Stimulated activated memory B cell treated with anti-CD40 and anti-IgM and Interleukin-4, amounts not matched to agents 10 μg/mL and 1 μg/mL and 100 μg/mL, for 72 hours (primary cell): ENCODE measurements at places on chromosomes 7 and 10.
A peak's percentile ranks its signal among the peaks of the same experiment; 100 is the strongest.

GRCh38 chr10:78115135-78115853 is 81.6 kb downstream of the RPS24 start:
- H3K4me1 ChIP-seq = no peaks in the 10 kb centered on the region
- ATAC-seq = no peak
- H3K4me3 ChIP-seq = no peak overlapping the region
- peaks cover 33% of the 10 kb centered on the region for H3K27me3 ChIP-seq

DNA sequence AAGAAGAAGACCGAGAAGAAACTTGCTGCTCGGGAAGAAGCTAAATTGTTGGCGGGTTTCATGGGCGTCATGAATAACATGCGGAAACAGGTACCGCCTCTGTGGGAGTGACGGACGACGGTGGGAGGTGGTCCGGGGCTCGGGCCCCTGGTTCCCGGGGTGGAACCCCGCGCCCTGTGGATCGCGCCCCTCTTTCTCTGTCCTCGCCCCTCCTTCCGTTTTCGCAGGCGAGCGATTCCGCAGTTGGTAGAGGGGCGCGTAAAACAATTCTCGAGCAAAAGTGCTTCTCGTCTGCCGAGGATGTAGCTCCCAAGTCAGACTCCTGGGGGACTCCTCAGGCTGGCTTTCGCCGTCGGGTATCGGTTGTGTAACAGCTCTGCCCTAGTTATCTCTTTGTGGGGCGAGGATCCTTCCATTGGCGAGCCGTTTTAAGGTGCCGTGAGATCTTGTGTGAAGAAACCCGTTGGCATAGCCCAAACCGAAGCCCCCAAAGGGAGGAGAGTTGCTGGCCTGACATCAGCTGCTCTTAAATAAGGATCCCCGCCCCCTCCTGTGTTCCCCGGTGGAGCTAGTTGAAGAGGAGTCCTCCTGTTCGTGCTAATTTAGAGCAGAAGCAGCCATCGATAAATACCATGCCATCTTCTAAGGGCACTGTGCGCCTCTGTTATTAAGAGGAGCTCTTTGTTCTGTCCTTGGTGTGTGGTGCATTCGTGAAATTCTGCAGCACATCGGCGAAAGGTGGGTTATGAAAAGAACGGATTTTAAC is 655 bp downstream of the KLHL7 start:
- H3K4me1 ChIP-seq = peaks cover 46% of the 10 kb centered on the region
- peak; percentile 68 for ATAC-seq
- H3K36me3 ChIP-seq = peaks cover 24% of the 10 kb centered on the region
- H3K27me3 ChIP-seq = no peaks in the 10 kb centered on the region

DNA sequence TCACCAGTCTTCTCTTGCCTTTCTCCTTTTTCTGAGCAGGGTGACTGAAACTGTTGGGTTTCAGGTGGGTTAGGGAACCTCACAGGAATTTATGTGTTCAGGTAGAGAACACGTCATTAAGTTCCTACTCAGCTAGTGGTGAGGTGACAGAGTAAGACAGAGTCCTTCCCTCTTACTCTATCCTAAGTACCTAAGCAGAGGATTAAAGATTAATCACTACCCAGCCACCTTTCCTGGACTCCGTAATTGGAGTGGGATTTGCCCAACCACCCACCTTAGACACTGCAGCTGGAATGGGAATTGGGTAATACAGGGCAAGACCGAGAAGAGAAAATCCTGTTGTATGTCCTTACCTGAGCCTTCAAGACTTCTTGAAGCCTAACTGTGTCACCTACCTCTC is 158.1 kb downstream of the LRRC4 start:
- no peak for ATAC-seq
- H3K4me3 ChIP-seq = no peak overlapping the region
- H3K4me1 ChIP-seq = peaks cover 5% of the 10 kb centered on the region
- H3K27me3 ChIP-seq = no peaks in the 10 kb centered on the region

DNA sequence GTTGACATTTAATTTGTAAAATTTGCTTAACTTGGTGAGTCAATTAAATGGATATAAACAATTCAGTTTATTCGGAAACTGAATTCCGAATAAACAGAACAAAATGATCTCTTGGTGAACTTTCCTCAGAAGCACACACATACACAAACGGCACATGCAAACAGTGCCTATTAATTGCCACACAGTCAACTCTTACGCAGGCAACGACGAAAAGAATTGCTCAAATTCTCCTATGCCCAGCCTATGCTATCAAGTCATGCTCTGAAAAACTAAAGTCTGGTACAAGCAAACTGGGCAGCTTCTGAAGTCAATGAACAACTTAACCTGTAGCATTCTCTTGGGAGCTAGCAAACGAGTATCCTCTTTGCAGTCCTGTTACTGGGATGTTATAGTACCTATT is 38.8 kb upstream of the ASL start:
- H3K27ac ChIP-seq = no peak overlapping the region
- ATAC-seq = no peak
- H3K27me3 ChIP-seq = no peaks in the 10 kb centered on the region
- H3K36me3 ChIP-seq = no peaks in the 10 kb centered on the region

GRCh38 chr10:4043897-4044665 is 259.1 kb upstream of the KLF6 start:
- peaks cover 10% of the 10 kb centered on the region for H3K4me1 ChIP-seq
- peaks cover 13% of the 10 kb centered on the region for H3K36me3 ChIP-seq
- H3K27me3 ChIP-seq = no peaks in the 10 kb centered on the region
- ATAC-seq = no peak

DNA sequence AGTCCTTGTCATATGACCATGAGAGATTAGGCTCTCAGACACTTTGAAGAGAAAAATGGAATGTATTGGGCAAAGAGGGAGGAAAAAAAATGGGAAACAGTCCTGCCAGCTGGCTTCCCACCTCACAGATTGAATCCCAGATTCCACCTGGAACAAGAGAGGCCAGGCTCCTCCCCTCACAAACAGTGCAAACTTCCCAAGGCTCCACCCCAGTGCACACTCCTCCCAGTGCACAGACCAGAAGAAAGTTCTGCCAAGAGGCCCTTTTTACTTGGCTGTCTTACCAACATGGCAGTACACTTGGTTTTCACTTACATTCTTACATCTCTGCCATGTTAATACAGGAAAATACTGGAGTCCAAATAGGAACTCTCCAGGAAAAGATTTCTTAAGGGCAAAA is 202.3 kb downstream of the AHR start:
- no peak overlapping the region for H3K27ac ChIP-seq
- ATAC-seq = no peak
- H3K27me3 ChIP-seq = no peaks in the 10 kb centered on the region
- H3K4me1 ChIP-seq = no peaks in the 10 kb centered on the region
- H3K36me3 ChIP-seq = no peaks in the 10 kb centered on the region

DNA sequence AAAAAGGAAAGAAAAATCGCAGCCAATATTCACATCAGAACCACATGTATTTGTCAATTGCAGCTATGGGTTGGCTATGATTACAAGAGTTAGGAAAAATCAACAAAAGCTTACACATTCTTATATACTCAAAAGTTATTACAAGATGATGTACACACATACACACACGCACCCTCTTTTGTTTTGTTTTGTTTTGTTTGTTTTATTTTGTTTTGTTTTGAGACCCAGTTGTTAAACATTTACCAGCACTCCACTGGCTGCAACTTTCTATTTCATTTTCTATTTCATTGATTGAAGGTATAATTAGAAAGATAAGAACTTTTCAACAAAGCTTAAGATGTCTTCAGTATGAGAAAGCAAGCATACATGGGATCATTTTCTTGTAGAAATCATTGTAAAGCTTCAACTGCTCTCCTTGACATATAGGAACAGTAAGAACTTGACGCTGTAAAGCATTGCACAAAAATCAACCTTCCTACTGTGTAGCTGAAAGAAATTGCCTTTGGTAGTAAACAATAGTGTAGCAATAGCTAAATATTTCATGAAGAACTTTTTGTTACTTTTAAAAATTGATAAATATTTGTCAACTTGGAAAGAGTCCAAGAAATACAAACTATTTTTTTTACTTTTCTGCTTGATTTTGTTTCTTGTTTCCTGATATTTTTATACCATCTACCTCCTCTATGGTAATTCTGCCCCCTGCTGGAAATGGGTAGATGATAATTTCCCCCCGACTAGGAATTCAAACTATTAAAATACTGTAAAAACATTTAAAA is 205.9 kb downstream of the MBL2 start:
- H3K36me3 ChIP-seq = no peaks in the 10 kb centered on the region
- no peak overlapping the region for H3K27ac ChIP-seq
- no peaks in the 10 kb centered on the region for H3K4me1 ChIP-seq
- no peaks in the 10 kb centered on the region for H3K27me3 ChIP-seq
- no peak for ATAC-seq
- H3K4me3 ChIP-seq = no peak overlapping the region

- no peaks in the 10 kb centered on the region for H3K27me3 ChIP-seq
- H3K36me3 ChIP-seq = peaks cover 43% of the 10 kb centered on the region
- peaks cover 34% of the 10 kb centered on the region for H3K4me1 ChIP-seq
- H3K27ac ChIP-seq = no peak overlapping the region
- no peak overlapping the region for H3K4me3 ChIP-seq
- no peak for ATAC-seq
Observed at GRCh38 chr7:27750316-27750715, 10.4 kb downstream of the TAX1BP1 start.

DNA sequence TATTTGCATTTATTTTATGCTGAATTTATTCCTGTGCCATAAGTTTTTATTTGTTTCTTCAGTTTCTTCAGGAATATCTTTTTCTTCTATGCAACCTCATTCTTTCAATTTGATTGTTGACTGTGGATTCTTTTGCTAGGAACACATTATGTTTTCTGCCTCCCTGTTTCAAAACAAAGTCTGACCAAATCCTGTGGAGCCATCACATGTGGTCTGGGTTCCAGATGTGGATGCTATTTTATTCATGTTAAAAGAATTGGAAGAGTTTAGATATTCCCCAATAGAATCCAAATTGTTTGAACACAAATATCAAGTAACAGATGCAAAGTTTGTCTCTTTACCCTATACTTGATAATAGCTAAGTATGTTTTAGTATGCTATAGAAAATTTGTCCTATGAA is 56.8 kb upstream of the LRRC17 start:
- no peak for ATAC-seq
- no peaks in the 10 kb centered on the region for H3K27me3 ChIP-seq
- no peak overlapping the region for H3K27ac ChIP-seq
- no peak overlapping the region for H3K4me3 ChIP-seq
- H3K4me1 ChIP-seq = no peaks in the 10 kb centered on the region

DNA sequence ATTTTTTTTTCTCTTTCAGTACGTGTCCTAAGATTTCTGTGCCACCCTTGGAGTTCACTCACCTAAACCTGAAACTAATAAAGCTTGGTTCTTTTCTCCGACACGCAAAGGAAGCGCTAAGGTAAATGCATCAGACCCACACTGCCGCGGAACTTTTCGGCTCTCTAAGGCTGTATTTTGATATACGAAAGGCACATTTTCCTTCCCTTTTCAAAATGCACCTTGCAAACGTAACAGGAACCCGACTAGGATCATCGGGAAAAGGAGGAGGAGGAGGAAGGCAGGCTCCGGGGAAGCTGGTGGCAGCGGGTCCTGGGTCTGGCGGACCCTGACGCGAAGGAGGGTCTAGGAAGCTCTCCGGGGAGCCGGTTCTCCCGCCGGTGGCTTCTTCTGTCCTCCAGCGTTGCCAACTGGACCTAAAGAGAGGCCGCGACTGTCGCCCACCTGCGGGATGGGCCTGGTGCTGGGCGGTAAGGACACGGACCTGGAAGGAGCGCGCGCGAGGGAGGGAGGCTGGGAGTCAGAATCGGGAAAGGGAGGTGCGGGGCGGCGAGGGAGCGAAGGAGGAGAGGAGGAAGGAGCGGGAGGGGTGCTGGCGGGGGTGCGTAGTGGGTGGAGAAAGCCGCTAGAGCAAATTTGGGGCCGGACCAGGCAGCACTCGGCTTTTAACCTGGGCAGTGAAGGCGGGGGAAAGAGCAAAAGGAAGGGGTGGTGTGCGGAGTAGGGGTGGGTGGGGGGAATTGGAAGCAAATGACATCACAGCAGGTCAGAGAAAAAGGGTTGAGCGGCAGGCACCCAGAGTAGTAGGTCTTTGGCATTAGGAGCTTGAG is at the start of gene CFTR:
CFTR (plus strand) TSS at position 801 of the 830 bp plus-strand sequence. CDS start 70 bp downstream, outside the sequence.
- H3K27ac ChIP-seq = no peak within 1 kb of the TSS
- H3K4me1 ChIP-seq = no peaks in the 10 kb centered on the region
- no peaks in the 10 kb centered on the region for H3K36me3 ChIP-seq
- H3K27me3 ChIP-seq = peaks cover 14% of the 10 kb centered on the region
- no peak within 1 kb of the TSS for H3K4me3 ChIP-seq

DNA sequence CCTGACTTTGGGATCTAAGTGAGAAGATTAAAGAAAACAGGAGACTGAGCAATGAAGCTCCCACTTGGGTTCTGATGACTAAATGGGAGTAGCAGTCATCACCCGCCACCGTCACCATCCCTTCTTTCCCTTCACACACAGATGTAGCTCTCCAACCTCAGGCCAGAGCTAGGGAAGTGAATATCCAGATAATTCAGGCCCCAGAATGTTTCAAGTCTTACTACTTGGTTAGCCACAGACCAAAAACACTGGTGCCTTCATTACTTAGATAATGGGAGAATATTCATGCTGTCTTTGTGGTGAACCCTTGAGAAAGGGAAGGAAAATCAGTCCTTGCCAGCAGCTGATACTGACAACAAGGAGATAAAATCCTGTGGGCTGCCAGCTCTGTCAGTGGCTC is 100.7 kb downstream of the OSBPL3 start:
- no peak overlapping the region for H3K4me3 ChIP-seq
- peaks cover 58% of the 10 kb centered on the region for H3K4me1 ChIP-seq
- H3K27ac ChIP-seq = peak overlapping the region; percentile 67
- no peak for ATAC-seq
- H3K27me3 ChIP-seq = no peaks in the 10 kb centered on the region

- peak overlapping the region; percentile 18 for H3K27ac ChIP-seq
- peaks cover 58% of the 10 kb centered on the region for H3K36me3 ChIP-seq
- H3K4me1 ChIP-seq = peaks cover 21% of the 10 kb centered on the region
- ATAC-seq = no peak
- H3K4me3 ChIP-seq = no peak overlapping the region
Observed at GRCh38 chr10:72068901-72069446, 19.4 kb downstream of the SPOCK2 start.

DNA sequence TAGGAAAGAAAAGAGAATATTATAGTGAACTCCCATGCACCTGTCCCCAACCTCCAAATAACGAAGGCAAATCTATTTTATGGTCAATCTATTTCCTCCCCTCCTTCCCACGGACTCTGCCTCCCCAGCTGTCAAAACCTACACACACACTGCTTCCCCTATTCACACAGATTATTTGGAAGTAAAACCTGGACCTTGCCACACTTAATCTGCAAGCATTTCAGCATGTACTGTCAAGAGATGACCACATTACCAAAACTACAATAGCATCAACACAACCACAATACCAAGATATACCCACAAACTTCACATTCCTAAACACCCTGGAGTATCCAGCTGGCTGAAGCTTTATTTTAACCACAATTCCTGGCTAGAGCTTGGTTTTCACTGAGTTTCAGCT is 27.8 kb upstream of the KCNK18 start:
- no peak overlapping the region for H3K4me3 ChIP-seq
- no peak overlapping the region for H3K27ac ChIP-seq
- peaks cover 85% of the 10 kb centered on the region for H3K27me3 ChIP-seq
- peaks cover 24% of the 10 kb centered on the region for H3K4me1 ChIP-seq
- no peak for ATAC-seq
